ENCODE measurements at places on chromosomes 12 and 14.
A peak's percentile ranks its signal among the peaks of the same experiment; 100 is the strongest.

DNA sequence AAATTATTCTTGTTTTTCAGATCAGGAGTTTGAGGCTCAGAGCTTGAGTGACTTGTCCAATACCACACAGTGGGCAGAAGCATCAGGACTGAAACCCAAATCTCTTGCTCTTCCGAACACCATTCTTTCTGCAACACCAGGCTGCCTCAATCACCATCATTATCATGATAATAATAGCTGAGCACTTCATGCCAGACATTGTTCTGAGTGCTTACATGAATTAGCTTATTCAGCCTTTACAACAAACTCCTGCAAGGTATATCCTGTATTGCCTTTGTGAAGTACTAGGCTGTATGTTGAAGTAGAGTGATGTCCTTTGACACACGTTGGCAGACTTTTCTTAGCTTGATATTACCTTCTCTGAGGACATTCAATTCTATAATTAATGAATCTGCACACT is 257.4 kb upstream of the ATP2B1 start:
- no peak for DNase-seq

- DNase-seq: peak; percentile 94
Observed at GRCh38 chr14:103628684-103629502, at the start of gene KLC1. Gene KLC1 (plus strand): TSS chr14:103629211. CDS start chr14:103654565, 25,354 bp downstream.

DNA sequence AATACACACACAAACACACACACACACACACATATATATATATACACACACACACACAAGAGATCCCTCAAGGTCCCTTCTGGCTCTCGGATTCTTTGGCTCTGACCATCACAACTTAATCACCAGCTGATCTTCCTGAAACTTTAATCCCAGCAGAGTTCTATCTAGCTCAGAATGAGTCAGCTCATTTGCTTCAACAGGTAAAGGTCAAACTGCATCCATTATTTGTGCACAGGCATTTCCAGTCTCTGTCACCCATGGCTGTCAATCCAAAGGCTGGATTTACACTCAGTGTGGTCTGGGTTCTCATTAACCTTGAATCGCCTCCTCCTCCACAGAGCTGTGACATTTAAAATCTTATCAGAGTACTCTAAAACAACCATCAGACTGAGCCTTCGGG is 113.3 kb upstream of the TMPO start:
- DNase-seq: no peak

DNA sequence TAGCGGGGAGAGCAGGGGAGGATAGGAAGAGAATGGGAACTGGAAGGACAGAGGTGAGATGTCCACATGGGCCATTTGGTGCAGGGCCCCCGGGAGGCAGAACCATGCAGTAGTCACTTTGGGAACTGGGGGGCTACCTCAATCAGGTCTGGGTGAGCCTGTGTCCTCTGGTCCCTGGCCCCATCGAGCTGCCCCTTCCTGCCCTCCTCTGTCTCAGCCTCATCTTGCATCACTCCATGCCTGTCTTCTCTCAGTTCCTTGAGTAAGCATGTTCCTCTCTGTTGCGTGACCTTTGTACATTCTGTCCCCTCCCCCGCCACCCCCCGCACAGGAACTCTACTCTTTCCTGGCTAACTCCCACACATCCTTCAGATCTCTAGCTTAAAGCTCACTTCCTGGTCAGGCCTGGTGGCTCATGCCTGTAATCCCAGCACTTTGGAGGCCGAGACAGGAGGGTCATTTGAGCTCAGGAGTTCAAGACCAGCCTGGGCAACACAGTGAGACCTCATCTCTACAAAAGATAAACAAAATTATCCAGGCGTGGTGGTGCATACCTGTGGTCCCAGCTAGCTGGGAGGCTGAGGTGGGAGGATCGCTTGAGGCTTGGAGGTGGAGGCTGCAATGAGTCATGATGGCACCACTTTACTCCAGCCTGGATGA is 23.2 kb downstream of the FOS start:
- peak; percentile 49 for DNase-seq

DNA sequence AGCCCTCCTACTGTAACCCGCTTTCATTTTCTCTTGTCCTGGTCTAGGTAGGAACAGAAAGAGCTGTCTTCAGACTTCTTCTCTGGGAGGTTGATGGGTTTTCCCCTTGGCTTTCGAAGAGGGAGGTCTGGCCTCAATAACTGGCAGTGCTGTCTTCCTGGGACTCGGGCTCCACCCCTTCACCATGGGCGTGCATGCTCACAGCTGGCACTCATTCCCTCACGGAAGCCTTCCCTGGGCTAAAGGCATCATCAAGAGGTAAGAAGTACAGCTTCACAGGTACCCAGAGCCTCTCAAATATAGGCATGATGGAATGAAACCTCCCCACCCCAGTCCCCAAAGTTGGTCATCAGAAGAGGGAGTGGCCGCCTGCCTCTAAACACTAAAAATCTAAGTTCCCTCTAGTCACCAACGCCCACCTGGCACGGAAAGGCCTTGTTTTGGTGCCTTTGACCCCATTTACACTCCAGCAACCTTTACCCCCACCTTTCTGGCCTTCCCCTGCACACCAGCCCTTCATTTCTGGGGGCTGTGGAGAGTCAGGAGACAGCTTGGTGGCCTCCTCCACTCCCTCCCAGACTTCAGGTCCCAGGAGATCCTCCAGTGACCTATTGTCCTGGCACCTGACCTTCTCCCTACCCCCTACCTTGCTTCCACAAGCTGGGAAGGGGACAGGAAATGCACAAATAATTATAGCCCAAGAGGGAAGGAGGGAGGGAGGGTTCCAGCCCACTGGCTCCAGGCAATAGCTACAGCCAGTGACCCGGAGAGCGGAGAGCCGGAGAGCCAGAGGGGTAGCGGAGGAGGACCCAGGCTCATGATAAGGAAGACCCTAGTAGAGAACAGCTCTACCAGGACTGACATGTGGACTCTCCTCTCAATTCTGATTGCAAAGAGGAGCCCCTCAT is 2.8 kb downstream of the RAPGEF3 start:
- DNase-seq: no peak

DNA sequence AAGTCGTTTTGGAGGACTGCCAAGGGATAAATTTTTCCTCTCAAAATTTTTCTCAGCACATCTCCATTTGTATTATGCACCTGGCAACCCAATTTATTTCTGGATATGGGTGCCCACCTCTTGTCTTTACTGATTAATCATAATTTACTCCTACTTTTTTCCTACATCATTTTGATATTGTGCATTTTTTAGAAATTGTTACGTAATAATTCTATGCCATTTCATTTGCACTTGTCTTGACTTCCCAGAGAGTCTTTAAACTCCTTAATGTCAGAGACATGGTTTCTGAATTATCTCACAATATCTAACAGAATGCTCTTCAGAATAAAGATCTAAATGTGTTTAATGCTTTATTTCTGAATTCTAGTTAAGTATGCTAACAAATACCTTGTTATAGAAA is 113.1 kb downstream of the TMTC3 start:
- DNase-seq: no peak

DNA sequence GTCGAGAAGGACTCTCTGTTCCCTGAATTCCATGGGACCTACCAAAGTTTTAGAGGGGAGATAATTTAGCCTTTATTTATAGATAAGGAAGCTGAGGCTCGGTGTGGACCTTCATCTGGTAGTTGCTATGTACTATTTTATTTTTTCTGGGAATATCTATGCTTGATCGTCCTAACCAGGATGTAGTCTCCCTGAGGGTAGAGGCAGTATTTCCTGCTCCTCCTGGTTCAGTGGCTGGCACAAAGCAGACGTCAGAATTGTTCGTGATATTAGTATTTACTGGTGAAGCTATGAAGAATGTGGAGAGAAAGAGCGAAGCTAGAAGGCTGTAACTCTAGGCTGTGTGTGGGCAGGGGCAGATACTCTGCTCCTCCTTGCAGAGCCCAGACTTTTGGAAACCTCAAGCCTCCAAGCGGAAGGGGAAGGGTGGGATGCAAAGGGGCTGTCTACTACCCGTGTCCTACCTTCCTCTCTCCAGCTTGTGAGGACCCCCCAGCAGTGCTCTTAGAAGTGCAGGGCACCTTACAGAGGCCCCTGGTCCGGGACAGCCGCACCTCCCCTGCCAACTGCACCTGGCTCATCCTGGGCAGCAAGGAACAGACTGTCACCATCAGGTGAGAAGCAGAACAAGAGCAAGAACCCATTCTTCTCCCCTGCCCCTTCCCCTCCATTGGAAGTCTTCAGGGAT is 1.4 kb downstream of the LRP10 start:
- no peak for DNase-seq

GRCh38 chr12:1488908-1489381 is 105.4 kb downstream of the FBXL14 start:
- no peak for DNase-seq

DNA sequence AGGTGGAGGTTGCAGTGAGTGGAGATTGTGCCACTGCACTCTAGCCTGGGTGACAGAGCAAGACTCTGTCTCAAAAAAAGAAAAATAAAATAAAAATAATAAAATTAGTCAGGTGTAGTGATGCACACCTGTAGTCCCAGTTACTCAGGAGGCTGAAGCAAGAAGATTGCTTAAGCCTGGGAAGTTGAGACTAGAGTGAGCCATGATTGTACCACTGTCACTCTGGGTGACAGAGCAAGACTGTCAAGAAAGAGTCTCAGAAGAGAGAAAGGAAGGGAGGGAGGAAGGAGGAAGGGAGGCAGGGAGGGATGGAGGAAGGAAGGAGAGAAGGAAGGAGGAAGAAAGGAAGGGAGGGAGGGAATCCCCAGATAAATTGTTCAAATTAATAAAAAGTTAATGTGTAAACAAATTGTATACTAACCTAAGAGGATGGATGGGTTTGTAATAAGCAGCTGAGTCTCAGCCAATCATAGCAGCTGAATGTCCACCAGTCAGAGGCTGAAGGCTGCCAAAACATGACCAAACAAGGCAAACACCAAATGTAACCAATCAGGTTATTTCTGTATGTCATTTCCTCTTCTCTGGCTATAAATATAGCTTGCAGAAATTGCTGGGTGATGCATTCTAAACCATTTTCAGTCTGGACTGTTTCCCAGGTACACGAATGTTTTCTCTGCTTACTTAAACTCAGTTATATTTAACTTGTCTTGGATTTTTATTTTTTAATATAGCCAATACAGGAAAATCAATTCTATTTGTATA is 6.1 kb upstream of the CDCA4 start:
- no peak for DNase-seq

- DNase-seq: no peak
Observed at GRCh38 chr14:64891173-64891838, 11.6 kb upstream of the SPTB start.

DNA sequence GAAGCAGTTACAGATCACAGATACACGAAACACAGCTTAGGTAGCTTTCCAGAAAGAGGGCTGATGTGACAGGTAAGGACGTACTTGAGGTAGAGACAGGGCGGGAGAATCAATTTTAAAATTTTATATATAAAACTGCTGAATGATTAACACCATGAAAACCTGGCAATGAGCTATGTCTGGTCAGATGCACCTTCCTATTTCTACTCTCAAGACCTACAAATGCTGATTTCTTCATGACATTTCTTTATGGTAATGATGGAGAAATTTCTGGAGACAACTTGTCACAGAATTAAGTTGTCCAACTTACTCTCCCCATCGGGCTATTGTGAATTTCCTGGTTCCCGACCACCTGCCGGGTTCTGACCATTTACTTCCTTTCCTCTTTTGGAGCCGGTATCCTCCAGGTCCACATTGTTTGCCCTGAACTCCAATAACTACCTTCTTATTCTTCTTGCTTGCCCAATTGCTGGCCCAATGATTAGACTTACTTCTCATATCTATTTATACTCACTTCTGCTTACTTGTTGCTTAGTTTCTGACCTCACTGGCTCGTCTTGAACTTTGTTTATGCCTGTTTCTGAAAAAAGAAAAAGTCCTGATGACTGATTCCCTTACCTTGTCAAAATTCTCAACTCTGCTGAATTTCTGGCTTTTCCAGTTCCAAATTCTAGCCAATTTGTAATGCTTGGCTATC is 12.8 kb upstream of the ATP2B1 start:
- no peak for DNase-seq

DNA sequence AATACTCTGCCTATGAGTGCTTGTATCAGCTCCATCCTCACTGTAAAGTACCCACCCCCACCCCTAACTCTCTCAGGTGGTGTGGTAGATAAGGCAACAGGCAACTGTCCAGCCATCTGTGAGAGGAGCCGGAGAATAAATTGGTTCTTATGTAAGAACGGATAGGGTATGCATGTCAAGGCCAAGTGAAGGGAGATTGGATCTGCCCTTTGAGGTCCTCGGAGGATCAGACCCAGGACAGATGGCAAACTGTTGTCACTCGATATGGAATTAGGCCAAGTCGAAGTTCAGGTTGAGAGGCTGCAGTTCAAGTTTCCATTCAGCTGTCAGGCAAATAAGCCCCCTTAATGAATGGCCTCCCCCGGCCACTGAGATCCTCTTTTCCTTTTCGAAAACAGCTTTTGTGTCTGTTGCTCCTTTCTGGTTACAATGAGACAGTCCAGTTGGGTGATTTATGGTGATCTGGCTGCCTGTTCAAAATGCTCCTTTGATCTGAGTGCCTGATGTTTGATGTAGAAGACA is 120.3 kb downstream of the VRK1 start:
- DNase-seq: no peak

DNA sequence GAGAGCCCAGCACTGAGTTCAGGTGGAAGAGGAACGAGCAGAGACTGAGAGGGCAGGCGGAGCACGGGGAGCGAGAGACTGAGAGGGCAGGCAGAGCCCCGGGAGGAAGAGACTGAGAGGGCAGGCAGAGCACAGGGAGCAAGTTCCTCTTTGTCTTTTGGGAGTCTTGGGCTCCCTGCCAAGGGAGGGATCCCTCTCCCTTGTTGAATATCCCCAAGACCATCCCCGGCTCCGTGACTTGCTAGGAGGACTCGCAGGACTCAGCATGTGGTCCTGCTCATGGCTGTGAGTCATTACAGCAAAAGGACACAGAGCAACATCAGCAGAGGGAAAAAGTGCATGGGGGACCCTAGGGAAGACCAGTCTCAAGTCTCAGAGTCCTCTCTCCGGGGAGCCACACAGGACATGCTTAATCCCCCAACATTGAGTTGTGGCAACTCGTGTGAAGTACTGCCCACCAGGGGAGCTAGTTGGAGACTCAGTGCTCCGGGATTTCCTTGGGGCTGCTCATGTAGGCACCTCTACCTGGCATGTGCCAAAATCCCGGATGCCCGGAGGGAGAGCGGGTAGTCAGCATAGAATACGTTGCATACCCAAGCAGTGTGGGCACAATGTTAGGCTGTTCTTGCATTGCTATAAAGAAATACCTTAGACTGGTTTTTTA is 81.0 kb downstream of the CCDC92 start:
- DNase-seq: no peak
